Sigmoid colon (tissue), 7 donors: ENCODE measurements at places on chromosomes 7 and 10. TPM values are rescaled to one million over a fixed set of nuclear protein-coding genes. Genes with fewer than 3 reads are reported as not detected.

DNA sequence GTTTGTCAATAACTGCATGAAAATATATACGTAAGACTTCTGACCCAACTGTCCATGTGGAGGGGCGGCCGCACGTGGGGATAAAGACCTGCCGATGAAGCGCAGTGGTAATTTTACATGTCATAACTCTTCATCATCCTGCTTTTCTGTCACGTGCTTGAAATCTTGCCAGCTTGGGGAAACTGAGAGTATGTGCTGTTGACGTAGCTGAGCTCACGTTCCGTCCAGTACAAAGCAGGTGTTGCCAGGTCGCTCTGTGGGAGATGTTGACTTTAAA, 105.1 kb downstream of the INPP5A start:
- H3K27me3 ChIP-seq = no peaks in the 10 kb centered on the region
- peak; percentile 56 for DNase-seq
- peaks cover 3% of the 10 kb centered on the region for H3K36me3 ChIP-seq
- H3K27ac ChIP-seq = no peak overlapping the region
- H3K4me3 ChIP-seq = no peak overlapping the region
- no peaks in the 10 kb centered on the region for H3K4me1 ChIP-seq

GRCh38 chr10:23479798-23480473, 41.1 kb downstream of the OTUD1 start:
- DNase-seq = no peak
- no peak overlapping the region for H3K27ac ChIP-seq
- no peaks in the 10 kb centered on the region for H3K27me3 ChIP-seq
- H3K4me1 ChIP-seq = no peaks in the 10 kb centered on the region

- H3K27me3 ChIP-seq = no peaks in the 10 kb centered on the region
- no peak overlapping the region for H3K27ac ChIP-seq
- H3K4me3 ChIP-seq = no peak overlapping the region
- H3K4me1 ChIP-seq = no peaks in the 10 kb centered on the region
- DNase-seq = no peak
These were observed 616.9 kb downstream of the PTPRN2 start for GRCh38 chr7:157970744-157971143.

- H3K27ac ChIP-seq = no peak overlapping the region
- H3K4me1 ChIP-seq = no peaks in the 10 kb centered on the region
- no peak for DNase-seq
- no peak overlapping the region for H3K4me3 ChIP-seq
- no peaks in the 10 kb centered on the region for H3K36me3 ChIP-seq
These were observed 1019.0 kb downstream of the XPNPEP1 start for GRCh38 chr10:108904163-108904838.

DNA sequence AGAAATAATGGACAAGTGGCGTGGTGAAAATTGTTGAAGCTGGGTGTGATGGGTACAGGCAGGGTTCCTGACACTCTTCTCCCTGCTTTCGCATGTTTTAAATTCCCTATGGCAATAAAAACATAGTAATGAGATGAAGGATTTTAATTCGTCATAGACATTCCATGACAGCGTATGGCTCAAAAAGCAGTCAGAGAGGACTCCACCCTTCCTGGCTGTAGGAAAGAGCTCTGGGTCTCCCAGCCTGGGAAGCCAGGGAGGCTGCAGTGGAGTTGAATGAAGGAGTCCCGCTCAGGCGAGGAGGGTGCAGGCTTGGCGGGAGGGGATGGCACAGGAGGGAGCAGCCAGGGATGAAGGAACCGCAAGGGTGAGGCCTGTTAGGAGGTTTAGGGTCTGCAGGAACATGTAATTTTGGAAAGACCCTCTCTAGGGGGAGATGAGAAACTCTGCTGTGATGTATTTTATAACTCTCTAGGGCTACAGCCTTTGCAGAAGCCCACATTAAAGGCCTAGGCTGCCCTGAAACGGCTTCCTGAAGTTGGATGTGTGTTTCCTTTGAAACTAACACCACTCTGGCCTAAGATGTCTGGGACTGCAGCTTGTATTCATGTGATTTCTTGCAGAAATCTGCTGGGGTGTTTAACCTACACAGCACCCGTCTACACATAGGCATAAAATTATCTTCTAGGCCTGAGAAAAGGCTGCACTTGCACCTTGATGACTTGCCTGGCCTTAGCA, 7.6 kb upstream of the LARP4B start:
- H3K27ac ChIP-seq = no peak overlapping the region
- no peak overlapping the region for H3K4me3 ChIP-seq
- H3K36me3 ChIP-seq = no peaks in the 10 kb centered on the region
- no peak for DNase-seq
- H3K27me3 ChIP-seq = no peaks in the 10 kb centered on the region
- H3K4me1 ChIP-seq = no peaks in the 10 kb centered on the region

The CALHM3 gene
- polyA plus RNA-seq = not detected
